ENCODE measurements at places on chromosomes 1 and 21.

DNA sequence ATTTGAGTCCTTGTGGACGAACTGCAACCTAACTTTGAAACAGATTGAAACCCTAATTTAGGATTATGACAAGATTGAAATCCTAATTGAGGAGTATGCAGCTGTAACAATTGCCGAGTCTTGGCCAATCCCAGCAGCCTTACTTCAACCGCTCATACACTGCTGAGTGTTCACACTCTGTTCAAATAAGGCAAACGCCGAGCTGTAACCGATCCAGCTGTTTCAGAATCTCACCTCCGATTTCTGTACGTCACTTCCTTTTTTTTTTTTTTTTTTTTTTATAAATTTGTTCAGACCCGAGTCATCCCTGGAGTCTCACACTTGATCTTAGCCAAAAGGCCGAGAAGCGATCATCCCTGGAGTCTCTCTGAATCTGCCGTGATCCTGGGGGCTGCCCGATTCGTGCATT is 22.3 kb upstream of the ATP5PO start:
- DNase-seq = no peak

DNA sequence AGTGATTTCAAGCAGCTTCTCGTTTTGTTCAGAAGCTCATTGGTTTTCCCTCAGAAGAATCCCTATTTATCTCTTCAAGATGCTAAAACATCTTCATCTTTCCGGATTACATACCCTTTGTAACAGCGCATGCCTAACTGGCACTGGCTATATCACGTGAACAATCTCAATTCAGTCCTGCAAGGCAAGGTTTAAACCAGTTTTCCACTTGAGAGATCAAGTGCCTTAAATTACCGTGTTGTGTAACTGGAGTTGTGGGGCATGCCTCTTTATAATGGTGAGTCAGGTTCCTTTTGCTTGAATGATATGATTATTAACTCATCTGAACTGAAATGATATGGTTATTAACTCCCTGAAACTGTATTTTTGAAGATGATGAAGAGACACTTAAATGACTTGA is 11.0 kb upstream of the ZFP69B start:
- DNase-seq = no peak

DNA sequence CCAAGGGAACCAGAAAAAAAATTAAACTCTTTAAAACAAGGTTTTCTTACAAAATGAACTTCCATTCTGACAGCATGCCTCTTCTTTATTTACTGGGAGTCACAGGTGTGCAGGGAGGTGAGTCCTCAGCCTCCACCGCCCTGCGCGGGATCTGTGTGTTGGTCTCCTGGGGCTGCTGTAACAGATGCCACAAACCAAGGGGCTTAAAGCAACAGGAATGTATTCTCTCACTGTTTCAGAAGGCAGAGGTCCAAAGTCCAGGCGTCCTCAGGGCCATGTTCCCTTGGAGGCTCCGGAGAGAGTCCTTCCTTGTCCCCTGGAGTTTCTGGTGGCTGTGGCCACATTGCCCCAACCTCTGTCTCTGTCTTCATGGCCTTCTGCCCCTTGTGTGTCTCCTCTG is 123.6 kb upstream of the C1orf174 start:
- DNase-seq = no peak

DNA sequence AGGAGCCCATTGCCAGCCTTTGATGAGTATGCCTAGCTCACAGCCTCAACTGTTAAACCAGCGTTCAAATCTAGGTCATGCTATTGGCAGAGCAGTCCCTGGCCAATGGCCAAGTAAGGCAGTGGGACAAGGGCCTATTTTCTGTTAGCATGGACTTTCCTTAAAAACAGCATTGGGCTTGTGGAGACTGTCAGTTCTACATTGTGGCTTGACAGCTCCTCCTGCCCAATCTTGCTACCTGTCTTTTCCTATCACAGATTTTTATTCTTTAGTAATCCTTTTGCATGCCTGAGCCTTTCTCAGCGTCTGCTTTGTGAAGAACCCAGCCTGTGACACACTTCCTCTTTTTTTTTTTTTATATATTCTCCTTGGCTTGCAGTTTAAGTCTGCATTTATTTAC is 56.4 kb downstream of the DIP2A start:
- DNase-seq = peak; percentile 12

DNA sequence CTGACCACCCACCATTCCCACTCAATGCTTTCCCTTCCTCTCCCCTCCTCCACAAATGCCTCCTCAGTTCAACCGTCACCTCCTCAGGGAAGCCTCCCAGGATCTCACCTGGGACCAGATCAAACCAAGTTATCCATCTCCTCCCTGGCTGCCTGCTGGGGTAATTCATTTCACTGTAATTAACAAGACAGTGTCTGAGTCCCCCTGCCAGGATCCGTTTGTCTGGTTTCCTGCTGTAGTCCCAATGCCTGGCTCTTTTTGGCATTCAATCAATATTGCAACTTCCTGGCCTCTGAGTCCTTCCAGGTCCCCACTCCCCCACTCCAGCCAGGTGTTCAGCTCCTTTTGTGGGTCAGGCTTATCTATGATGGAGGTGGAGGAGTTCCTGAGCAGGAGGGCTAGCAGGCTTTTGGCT is 687.7 kb downstream of the PTPRU start:
- DNase-seq = no peak

GRCh38 chr1:4021136-4021973 is 121.3 kb upstream of the C1orf174 start:
- DNase-seq = no peak

DNA sequence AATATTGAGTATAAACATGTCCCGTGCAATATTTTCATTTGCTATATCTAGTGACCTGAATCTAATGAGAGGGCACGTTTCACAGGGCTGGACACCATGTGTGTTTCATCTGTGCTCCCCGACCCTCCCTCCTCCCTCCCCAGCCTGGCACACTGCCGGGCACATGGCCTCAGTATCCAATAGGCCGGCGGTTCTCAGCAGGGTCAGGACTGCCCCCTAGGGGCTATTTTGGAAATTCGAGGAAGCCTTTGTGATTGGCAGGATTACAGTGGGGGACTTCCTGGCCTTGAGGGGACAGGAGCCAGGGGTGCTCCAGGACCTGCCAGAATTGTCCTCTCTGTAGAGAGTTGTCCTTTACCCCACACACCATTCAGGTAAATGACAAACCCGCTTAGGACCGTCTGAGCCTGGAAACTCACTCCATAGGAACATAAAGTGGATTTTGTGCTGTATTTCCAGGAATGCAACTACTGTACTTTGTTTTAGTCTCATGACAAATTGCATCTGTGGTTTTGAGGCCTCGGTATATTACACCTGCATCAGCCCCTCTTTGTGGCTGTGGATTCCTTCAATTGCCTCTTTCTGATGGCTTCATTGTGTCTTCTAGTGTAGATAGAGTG is 109.5 kb upstream of the SIM2 start:
- peak; percentile 59 for DNase-seq

Measured in fibroblast of villous mesenchyme (primary cell).